ENCODE measurements at places on chromosomes 7 and 10.

DNA sequence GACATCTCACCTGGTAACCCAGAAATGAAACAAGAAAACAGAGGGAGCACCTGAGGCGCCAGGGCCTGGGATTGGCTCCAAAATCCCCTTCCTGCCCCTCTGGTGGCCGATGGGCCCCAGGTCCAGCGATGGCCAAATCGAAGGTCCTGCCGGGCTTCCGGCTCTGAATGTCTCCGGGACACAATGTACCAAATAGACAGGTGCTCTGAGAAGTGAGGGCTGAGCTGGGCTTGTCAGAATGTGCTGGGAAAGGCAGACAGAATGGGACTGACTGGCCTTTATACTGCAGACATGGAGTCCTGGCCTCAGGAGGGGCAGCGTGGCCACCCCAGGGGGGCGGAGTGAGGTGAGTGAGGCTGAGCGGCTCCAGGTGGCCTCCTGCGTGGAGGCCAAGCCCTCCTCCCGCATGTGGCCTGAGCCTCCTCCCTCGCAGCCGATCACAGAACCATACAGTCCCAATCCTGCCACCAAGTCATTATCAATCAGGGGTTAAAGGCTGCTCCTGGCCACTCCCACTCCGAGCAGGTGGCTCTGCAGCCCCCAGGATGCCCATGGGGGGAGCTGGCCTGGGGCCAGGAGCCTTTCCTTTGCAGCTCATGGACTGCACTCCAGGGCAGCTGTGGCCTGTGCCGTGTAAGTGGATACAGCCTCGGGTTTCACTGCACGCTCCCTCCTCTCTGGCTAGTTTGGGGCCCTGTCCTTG, 185.5 kb downstream of the ADARB2 start:
- DNase-seq, result no peak

- no peak for DNase-seq
Observed at GRCh38 chr7:47762746-47763062, 180.8 kb upstream of the TNS3 start.

GRCh38 chr7:78161781-78162180, 363.2 kb downstream of the PHTF2 start:
- DNase-seq, result no peak

GRCh38 chr10:95026461-95026860, 42.8 kb downstream of the CYP2C8 start:
- DNase-seq, result no peak

- peak; percentile 31 for DNase-seq
Observed at GRCh38 chr10:13271552-13272163, 28.2 kb downstream of the PHYH start.

DNA sequence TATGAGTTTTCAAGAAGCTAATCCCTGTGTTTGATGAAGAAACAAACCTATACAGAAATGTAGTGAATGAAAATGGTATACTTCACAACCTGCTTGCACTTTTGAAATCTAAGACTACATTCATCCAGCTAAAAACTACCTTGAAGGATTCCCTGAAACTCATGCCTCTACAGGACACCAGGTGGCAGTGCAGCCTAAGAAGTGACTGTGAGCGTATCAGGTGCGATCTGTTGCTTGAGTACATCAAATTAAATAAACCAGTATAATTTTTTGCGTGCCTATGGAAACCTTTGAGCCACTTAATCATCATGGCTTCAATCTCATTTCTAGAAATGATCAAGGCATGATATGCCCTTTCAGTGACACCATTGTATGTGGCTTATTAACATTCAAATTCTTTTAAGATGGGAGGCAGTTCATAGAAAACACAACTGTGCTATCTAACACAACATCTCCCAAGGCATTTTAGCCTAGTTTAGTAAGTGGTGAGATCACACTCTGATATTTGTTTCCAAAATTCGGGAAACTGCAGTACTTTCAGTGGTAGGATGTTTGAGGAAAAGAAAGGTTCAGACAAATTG, 57.4 kb downstream of the PPP1R17 start:
- DNase-seq, result peak; percentile 13

- DNase-seq, result no peak
Observed at GRCh38 chr7:98123365-98123696, 16.7 kb downstream of the LMTK2 start.

DNA sequence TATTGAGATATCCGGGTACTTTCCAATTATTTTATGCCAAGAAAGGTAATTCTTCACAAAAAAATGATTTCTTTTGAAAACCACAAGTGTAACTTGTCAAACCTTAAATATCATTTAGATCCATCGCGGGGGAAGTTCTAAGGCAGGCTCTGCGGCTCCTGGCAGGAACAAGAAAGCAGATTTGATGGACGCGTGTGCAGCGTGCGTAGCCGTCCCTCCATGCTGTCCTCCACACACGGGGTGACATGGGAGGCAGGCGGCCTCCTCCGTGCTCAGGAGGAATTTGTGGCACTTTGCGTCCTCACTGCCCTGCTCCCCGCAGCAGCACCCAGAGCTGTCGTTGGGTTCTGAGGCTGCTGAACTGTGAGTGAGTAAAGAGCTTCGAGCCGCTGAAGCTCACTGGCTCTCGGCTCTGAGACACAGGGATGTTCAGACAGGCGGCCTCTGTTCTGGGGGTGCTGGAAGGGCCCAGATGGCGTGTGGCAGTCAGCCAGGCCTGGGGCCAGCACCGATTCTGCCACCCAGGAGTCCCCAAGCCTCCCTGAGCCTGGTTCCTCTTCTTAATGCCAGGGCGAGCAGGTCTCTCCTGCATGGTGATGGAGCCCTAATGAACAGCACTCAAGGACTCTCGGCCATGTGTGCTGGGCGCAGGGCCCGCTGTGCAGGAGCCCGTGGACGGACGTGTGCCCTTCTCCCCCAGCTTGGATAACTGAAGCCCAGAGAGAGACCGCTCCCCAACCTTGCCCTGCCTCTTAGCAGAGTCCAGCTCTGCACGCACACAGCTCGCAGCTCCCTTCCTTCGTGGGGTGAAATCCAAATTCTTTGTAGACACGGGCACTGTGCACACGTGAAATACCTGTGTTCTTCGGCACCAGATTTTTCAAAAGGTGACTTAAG, 185.4 kb upstream of the SHH start:
- DNase-seq, result no peak

- DNase-seq, result no peak
Observed at GRCh38 chr7:37784015-37784414, 64.4 kb upstream of the NME8 start.

DNA sequence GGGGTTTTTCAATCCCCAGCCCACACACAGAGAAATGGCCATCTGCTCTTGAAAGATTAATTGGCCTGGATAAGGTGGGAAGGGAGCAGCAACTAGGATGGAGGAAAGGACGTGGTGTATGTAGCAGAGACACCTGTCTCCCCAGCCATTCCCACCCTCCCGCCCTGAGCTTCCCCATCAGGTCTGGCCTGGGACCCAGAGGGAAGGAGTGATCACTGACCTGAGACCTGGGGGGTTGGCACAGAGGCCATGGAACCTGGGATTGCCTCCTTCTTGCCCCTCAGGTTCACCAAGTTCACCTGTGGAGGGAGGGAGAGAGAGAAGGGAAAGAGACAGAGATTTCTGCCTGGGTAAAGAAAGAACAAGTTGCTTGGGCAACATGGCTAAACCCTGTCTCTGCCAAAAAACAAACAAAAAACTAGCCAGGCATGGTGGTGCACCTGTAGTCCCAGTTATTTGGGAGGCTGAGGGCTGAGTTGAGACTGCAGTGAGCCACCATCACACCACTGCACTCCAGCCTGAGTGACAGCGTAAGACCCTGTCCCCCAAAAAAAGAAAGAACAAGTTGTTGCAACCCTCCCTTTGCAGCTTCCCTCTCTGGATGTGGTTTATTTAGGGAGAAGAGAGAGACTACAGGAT, 11.3 kb upstream of the TRPV6 start:
- no peak for DNase-seq

DNA sequence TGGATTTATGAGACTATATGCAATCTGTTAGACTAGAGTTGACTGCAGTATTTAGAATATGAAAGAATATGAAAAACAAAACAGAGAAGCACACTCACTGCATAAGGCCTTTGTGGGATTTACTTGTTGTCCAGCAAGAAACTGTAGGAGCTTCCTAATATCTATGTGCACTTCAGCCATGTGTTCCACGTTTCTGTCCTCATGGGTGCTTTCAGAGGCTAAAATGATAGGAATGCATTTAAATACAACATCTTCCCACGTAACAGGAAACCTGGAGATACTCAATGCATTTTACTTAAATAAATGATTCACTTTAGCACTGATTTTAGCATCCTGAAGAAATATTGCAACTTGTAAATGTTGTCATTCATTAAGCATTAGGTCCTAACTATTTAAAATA, 11.7 kb downstream of the HUS1 start:
- no peak for DNase-seq

GRCh38 chr10:130137659-130138478, 1.7 kb downstream of the GLRX3 start:
- no peak for DNase-seq

- DNase-seq, result no peak
Observed at GRCh38 chr10:21160116-21160515, 263.0 kb upstream of the NEBL start.

DNA sequence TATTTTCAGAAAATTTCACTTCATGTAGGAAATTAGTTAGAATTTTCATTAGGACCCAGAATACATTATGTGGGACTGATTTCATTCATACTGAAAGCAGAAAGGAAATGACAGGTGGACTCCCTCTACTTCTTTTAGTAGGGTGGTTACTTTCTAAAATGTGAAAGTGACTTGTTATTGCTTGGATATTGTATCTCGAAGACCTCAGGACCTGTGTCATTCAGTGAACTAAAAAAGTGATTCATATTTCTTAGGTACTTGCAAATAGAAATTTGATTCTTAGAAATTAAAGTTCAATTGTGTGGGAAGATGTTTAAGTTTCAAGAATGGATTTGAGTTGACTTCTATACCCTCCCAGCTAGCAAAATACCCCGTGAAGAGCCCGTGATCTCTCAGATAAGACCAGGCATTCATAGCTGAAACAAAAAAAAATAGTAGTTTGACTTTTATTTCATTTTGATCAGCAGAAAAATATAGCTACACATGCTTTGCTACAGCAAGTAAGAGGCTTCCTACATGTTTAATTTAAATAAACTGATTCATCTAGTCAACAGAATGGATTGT, 1037.1 kb downstream of the GATA3 start:
- no peak for DNase-seq

GRCh38 chr10:230758-231157, 95.5 kb downstream of the ZMYND11 start:
- DNase-seq, result no peak

- DNase-seq, result no peak
Observed at GRCh38 chr10:52756295-52756694, 16.3 kb downstream of the MBL2 start.

GRCh38 chr10:50393784-50394467, 142.6 kb upstream of the ASAH2 start:
- no peak for DNase-seq

DNA sequence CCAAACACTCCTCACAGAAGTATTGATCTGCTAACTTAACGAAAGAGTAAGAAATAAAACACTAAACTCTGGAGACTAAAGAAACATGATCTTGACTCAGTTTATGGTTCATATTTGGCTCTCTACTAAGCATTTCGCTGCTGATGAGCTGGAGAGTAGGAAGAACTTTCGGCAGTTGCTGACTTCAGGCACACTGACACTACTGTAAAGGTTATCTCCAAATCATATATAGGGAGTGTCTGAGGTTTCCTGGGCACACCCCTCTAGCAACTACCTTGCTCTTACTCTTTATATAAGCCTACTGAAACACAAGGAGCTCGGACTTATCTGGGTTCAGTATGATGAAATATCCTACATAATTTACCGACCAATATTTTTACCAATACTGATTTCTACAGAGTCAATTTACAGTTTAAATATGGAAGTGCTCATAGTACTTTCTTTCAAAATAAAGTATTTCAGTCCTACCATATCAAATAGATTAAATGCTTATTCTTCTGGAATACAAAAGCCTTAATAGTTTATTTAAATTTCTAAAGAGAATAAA, 39.5 kb downstream of the ERCC6 start:
- no peak for DNase-seq

GRCh38 chr10:100576282-100576635, 40.5 kb downstream of the HIF1AN start:
- no peak for DNase-seq

- no peak for DNase-seq
Observed at GRCh38 chr7:25388681-25389080, 160.4 kb upstream of the NPVF start.

- no peak for DNase-seq
Observed at GRCh38 chr7:64878684-64879083, 24.4 kb upstream of the ZNF273 start.

DNA sequence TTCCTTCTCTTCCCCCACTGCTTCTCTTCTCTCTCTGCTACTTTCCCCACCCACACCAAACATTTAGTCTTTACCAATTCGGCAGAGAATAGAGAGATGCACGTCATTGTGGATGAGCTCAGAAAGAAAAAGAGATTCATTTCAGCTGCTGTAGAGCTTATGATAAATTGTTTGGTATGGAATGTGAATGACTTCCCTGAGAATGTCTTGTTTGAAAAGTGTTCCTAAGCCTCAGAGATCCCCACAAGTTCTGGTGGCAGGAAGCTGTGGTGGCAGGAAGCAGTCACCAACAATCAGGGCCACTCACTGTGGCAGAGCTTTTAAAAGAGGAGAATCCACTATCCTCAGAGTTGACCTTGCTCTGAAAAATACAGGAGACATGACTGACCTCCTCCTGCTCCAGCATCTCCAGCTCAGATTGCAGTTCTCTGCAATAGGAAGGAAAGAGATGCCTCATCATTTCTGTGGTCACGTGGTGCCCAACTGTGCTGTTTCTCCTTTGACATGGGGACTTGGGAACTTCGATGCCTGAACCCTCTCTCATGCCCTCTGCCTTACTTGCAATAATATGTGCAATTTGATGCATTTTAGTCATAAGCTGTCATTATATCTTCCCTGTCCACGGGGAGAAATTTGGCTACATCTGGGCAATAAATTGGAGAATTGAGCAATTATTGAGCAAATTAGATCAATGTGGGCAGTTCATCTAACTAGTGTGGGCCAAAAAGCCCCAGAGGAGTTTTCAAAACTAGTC, 76.5 kb downstream of the BMPER start:
- no peak for DNase-seq

DNA sequence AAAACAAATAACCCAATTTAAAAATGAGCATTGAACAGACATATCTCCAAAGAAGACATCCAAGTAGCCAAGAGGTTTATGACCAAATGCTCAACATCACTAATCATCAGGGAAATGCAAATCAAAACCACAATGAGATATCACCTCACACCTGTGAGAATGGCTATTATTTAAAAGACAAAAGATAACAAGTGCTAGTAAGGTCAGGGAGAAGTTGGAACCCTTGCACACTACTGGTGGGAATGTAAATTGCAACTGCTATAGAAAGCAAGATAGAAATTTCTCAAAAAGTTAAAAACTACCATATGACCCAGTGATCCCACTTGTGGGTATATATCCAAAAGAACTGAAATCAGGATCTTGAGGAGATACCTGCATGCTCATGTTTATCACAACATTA, 49.5 kb downstream of the SGMS1 start:
- no peak for DNase-seq

- no peak for DNase-seq
Observed at GRCh38 chr7:128946936-128947830, 9.5 kb downstream of the IRF5 start.

DNA sequence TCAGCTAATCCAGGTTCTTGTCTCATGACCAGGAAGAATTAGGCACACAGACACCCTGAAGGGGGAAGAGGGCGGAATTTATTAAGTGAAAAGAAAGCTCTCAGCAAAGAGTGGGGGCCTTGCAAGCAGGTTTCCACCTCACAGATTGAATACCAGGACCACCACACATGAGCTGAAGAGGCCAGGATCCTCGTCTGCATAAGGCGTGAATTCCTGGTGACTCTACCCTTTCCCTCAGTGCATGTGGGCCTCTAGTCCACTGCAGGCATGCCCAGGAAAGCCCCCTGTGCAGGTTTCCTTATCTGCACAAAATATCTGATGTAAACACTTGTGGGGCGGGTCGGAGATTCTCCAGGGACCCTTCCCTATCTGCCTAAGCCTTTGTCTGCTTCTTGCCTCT, 782.1 kb upstream of the LRRN3 start:
- no peak for DNase-seq

Measured in GM12891 (cell line).